ENCODE measurements at places on chromosomes 7 and 10.

DNA sequence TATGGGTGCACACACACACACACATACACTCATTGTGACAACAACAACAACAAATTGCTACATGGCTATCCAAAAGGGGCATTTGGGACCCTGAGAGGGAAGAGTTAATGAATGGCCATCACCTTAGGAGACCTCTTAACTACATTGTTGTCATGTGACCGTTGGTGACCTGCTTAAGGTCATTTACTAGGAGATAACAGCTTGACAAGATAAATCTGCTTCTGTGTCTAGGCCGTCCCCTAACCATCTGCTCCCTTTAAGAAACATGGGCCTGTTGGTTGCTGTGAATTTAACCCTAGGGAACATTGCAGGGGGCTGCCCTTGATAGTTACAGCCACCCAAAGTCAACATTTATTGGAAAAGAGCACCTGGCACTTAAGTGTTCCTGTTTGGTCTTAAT lies 29.7 kb downstream of the C1QL3 start:
- DNase-seq, result no peak

- DNase-seq, result no peak
Observed at GRCh38 chr10:14409247-14409646, 78.5 kb upstream of the FRMD4A start.

GRCh38 chr7:51458693-51459092 lies 142.1 kb upstream of the COBL start:
- DNase-seq, result no peak

GRCh38 chr10:71068861-71069271 lies 143.5 kb upstream of the UNC5B start:
- peak; percentile 26 for DNase-seq

DNA sequence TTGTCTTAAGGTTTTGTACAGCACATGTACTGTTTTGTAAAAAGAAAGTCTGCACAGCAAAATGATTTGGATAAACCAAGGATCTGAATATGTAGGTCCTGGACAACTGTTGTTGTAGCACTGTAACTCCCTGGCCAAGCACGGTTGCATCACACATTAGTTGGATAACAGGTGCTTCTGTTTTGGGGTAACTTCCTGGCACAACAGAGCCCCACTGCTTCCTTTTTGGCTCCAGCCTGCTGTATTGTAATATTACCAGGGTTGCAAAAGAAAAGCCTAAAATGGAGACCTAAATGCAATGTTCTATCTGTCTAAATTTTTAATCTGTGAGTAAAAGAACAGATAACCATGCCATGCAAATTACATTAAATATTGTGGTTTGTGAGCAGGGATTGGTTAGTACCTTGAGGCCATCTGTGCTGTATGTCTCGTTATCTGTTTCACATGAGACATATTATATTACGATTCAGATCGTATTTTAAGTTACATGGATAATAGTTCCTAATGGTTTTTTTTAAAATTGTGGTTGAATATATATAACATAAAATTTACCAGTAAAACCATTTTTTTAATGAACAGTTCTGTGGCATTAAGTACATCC lies 27.5 kb upstream of the WAC start:
- no peak for DNase-seq

- DNase-seq, result no peak
Observed at GRCh38 chr7:44491229-44491628, 771 bp upstream of the NUDCD3 start.

GRCh38 chr7:21099432-21099831 lies 312.7 kb upstream of the SP8 start:
- DNase-seq, result no peak

- peak; percentile 67 for DNase-seq
Observed at GRCh38 chr7:137977173-137977572, 24.7 kb downstream of the CREB3L2 start.

DNA sequence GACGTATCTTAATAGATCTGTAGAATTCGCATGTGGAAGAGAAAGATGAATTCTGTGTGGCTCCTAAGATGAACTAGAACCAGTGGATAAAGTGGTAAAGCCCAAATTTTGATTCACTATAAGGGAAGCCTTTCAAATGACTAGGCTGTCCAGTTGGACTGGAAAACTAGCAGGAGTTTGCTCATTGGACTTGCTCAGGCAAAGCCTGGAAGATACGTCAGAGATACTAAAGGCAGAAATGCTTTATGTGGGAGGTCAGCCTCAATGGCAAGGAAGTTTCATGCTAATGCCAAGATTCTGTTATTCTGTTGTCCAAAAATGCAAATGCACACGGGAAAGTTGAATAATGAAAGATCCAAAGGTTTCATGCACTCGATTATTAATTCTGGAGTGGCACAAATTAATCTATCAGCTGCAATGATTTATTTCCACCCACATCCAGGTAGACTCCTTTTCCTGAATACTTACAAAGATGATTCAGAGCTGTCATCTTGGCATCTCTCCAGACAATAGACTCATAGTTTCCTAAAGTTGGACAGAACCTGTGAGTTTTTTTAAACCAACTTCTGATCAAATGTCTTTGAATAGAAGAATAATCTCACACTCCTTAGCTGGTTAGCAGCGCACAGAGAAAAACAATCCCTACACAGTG lies 20.5 kb upstream of the PPP1R3C start:
- DNase-seq, result peak; percentile 86

- DNase-seq, result no peak
Observed at GRCh38 chr10:42111076-42111475, 527.3 kb downstream of the ZNF33B start.

GRCh38 chr10:30728766-30729165 lies 99.2 kb upstream of the LYZL2 start:
- no peak for DNase-seq

- DNase-seq, result no peak
Observed at GRCh38 chr7:143408252-143408685, 387 bp downstream of the EPHA1 start.

GRCh38 chr10:129964611-129965424 lies 744 bp upstream of the EBF3 start:
- DNase-seq, result no peak

DNA sequence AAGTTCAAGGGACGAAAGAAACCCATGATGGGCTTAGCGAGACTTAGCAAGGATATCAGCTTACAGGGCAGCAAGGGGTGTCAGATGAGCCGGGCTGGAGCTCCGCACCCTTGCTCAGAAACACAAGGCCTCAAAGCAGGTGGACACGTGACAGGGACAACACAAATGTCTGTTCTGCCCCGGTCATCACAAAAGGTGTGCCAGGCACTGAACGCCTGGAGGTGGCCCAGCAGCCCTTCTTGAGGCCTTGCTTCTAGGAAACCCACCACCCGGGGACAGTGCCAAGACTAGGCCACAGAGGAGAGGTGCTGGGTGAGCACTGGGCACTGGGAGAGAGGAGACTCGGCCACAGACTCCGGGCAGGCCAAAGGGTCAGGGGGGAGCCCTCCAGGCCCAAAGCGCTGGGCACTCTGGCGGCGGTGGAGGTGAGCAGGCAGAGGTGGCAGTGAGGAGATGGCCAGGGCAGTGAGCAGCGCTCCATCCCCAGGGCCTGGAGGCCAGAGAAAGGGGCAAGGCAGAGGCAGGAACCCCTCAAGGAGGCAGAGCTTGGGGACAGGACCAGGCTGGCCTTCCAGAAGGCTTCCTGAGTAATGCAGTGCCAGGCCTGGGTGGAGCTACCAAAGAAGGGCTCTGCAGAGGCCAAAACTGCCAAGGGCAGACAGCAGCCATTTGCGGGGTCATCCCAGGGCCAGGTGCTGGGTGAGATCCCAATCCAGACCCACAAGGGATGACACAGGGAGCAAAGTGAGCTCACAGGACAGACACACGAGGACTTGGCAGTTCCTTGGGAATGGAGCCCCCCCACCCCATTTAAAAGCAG lies 22.7 kb downstream of the EBF3 start:
- no peak for DNase-seq

- DNase-seq, result no peak
Observed at GRCh38 chr7:158252837-158253669, 334.6 kb downstream of the PTPRN2 start.

- DNase-seq, result no peak
Observed at GRCh38 chr7:157248659-157249058, 88.1 kb upstream of the DNAJB6 start.

DNA sequence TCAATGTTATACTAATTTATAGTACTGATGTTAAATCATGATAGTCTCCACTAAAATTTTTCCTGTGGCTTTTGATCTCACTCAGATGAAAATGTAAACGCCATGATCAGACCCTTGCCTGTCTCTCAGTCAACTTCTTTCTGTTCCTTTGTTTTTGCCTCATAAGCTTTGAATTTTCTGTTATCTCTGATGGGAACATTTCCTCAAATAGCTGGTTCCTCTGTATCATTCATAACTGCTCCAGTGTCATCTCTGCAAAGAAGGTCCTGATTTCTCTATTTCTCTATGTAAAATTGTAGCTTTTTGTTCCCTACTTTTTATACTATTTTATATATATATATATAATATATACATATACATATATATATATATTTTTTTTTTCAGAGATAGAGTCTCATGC lies 67.5 kb downstream of the GPR141 start:
- no peak for DNase-seq

- DNase-seq, result no peak
Observed at GRCh38 chr7:33770576-33770975, 134.8 kb upstream of the BMPER start.

GRCh38 chr7:156722043-156722826 lies 81.7 kb downstream of the RNF32 start:
- no peak for DNase-seq

DNA sequence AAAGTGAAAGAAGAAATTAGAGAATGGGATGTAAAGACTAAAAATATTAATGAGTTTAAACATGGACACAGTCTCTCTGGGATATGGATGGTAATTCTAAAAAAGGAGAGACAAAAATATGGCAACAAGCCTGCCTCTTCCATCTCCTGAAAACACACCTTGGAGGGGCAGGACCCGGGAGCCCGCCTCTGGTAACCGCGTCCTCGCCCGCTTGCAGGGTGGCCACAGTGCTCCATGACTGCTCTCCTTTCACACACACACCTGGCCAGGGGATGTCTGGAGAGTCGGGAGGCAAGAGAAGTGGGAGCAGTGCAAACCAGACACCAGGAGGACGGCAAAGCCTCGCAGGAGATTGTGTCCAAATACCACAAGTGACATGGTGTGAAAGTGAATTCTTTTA lies 166.3 kb downstream of the ZMYND11 start:
- no peak for DNase-seq

DNA sequence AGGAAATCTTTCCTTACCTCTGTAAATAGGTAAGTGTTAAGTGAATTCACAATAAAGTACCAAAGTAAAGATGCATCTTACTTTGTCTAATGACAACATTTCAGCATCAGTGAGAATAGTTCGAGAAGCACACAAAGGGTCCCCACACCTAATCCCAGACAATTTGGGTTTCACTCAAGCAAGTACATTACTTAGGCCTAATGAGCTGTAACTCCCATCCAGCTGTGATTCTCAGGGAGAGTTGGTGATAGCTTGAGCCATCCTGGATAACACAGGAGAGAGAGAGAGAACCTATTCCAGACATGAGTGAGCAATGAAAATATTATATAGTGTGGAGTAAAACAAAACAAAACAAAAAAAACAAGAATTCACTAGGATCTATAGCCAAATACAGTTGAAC lies 149.1 kb upstream of the NRG3 start:
- no peak for DNase-seq

DNA sequence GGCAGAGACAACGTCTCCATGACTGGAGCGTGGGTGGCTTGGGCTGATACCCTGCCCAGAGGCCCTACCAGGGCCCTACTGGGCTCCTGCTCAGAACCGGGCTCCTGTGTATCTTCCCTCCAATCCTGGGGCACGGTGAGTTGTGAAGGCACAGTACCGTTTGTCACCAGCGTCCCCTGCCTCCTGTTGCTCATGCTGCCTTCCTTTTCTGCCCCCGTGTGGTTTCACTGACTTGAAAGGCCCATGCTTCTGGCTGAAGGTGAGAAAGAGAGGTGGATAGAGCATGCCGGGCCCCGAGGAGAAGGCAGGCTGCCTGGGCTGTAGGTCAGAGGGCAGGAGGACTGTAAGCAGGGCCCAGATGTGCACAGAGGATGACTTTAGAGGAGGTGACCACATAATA lies 9.1 kb upstream of the DMBT1 start:
- no peak for DNase-seq

DNA sequence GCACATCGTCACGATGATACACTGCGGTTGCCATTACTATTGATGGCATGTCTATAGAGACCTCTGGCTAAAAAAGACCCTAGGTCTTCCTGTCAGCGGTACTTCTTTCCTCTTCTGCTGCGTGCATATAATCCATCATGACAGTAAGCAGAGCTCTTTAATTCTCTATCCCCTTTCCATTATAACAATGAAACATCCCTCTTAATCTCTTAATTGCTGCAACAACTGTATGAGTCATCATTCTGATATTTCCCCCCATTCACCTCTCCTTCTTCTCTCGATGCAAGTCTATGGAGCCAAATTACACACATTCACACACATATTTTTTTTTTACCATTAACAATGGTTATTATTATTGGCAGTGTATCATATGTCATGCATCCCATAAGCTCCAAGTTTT lies 45.2 kb upstream of the AKR1E2 start:
- peak; percentile 68 for DNase-seq

- DNase-seq, result peak; percentile 48
Observed at GRCh38 chr7:12674053-12674452, 13.4 kb upstream of the ARL4A start.

DNA sequence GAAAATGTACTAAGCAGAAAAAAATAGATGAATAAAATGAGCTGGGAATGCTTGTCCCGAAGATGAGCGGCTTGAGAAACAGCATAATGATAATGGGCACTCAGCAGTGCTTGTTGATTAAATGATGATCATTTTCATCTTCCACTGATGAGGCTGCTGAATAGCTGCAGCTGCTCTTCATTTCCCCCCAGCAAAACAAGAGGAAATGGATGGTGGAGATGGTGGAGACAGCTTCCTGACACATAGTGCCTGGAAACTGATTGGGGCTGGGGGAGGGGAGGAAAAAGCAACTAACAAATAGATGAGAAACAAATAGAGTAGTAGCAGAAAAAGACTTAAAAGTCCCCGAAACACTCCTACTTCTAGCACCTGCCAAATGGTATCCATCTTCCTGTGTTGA lies 41.4 kb downstream of the MRC1 start:
- no peak for DNase-seq

DNA sequence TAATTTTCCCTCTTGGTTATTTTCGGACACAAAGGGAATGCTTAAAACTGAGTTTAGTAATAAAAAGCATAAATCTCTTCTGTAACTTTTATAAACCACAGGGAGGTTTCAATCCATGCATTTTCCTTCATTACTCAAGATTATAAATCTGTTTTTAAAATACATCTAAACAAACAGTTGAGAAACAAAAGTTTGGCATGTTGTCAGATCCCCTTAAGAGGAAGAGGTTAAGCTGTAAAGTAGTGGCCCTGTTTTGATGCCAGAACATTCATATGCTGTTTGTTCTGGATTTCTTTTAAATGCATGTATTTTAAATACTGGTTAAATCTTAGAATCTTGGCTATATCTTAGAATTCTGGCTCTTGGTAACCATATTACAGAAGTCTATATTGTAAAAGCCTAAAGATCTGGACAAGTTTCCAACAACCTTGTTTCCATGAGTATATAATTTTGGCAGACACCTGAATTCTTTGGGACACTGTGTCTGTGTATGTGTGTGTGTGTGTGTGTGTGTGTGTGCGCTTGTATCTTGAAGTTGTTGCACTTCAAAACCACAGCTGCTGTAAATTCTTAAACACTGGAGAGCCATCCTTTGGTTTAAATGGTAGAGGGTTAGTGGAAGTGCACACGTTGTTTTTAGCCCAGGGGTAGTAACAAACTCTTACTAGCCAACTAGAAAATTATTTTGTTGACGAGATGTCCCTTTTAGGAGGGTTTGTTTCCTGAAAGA lies 6.8 kb upstream of the SEMA4G start:
- no peak for DNase-seq

All from ELR (cell line).